SJCRH30 (cell line): ENCODE measurements at places on chromosomes 5 and 9.

GRCh38 chr5:173429489-173430150 lies 101.4 kb upstream of the STC2 start:
- no peak for DNase-seq

- DNase-seq: no peak
These were observed 151.4 kb upstream of the PAPPA start for GRCh38 chr9:116002181-116002580.

DNA sequence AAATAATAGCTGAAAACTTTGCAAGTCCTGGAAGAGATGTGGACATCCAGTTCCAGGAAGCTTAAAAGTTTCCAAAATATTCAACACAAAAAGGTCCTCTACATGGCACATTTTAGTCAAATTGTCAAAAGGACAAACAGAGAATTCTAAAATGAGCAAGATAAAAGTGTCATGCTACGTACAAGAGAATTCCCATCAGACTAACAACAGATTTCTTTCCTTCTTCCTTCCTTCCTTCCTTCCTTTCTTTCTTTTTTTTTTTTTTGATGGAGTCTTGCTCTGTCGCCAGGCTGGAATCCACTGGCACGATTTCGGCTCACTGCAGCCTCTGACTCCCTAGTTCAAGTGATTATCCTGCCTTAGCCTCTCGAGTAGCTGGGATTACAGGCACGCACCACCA lies 39.3 kb downstream of the BTNL8 start:
- DNase-seq: no peak

DNA sequence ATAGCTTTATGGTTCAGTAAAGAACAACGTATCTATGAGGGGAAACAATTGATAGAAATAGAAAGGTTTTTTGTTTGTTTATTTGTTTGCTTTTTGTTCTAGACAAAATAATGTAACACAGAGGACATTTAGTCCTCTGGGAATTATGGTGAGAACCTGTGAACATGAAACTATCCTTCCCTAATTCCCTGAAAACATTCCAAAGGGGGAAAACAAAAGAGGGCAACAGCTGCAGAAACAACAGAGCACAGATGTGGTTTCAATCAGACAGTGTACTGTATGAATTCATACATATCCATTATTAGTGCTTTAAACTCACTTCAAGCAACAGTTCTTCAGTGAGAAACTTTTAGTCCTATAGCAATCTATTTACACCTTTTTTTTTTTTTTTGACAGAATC lies 1489.8 kb upstream of the C9orf72 start:
- peak; percentile 39 for DNase-seq

- DNase-seq: no peak
These were observed 684 bp upstream of the SLC6A19 start for GRCh38 chr5:1200495-1201326.

DNA sequence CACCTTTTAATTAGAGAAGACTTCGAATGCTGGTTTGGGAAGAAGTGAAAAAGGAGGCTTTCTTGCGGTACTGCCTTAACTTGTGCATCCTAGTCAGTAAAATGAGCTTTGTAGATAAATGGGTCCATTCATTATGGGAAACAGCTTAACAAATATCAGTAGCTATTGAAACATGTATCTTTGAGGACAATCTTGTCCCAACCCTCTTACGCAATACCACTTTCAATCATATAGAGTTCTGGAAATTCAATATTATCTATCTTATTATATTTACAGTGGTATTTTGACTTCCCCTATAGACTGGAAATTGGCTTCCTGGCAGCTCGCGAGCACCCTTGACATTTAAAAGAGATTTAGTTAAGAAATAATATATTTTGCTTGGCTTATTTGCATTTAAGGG lies 565.8 kb upstream of the NUDT12 start:
- DNase-seq: no peak

DNA sequence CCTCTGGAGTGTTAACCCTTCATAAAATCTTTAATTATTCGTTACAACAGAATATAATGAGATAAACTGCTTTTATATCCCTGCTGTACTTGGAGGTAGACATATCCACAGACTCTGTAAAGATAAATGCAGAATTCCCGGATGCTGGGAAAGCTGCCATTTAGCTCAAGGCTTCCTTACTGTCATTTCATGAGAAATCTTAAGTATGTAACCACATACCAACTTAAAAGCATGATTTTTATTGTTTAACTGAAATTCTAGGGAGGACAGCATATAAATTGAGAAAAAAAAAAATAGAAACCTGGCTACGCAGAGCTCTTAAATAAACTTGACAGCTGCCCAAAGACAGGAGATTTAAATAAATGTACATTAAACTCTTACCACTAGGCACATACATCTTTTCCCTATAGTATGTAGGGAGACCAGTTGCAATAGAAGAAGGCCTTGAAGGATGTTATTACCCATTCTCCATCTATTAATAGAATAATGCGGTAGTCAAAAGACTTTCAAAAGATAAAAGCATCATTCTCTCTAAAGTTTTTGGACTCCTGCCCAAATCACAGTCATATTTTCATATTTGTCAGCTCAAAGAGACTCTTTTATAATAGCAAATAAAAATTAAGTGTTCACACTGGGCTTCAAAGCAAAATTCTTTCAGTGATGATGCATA lies 373.8 kb downstream of the NDUFS4 start:
- no peak for DNase-seq

GRCh38 chr5:130424341-130424740 lies 520.1 kb downstream of the CHSY3 start:
- no peak for DNase-seq

- DNase-seq: no peak
These were observed 58.3 kb downstream of the MFAP3 start for GRCh38 chr5:154097031-154097430.

DNA sequence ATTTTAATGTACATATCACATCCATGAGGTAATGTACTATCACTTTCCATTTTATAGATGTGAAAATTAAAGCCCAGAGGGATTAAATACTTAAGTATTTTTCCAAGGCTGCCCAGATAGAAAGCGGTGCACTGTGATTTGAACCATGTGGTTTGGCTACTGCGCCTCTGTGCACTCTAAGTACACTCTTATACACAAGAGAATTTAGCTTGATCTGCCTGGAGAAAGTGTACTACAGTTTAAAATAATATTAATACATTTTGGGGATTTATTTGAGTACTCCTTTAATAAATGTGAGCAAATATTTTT lies 360.4 kb upstream of the ACTBL2 start:
- DNase-seq: no peak

- no peak for DNase-seq
These were observed 19.4 kb downstream of the LURAP1L start for GRCh38 chr9:12794101-12794799.

DNA sequence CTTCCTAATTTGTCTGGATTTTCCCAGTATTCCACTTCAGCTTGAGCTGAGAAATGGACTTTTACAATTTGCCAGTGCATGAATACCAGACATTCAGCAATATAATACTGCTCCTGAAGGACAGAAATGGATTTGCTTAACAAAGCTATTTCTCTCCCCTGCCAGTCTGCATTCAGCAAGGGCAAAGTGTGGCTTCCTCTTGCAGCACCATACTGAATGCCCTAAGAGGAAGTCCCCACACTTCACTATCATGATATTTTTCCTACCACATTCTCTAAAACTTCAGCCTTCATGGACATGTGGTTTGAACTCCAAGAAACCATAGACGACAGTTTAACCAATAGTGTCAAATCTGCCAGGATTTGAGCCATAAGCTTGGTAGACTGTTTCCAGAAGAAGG lies 19.8 kb upstream of the TLE4 start:
- no peak for DNase-seq

DNA sequence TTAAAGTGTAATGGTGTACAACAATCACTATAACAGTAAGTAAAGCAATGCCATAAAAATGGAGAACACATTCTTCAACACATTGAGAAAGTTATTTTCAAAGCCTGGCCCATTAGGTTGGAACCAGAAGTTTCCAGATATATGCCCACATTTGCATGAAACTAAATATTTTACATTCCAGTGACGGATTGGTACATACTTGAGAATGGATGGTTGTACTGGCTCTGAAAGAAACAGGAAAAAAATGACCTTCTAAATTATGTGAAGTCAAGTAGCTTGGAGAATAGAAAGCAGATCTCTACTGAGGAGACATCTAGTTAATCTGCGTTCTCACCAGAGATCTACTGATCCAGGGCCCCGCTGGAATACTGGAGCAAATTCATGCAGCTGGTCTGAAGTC lies 1037.0 kb downstream of the NR2F1-AS1 start:
- DNase-seq: no peak
